ENCODE measurements at places on chromosomes 2 and 18.

- no peak for DNase-seq
Measured at GRCh38 chr2:144111437-144111836, 408.5 kb downstream of the ZEB2 start.

GRCh38 chr2:225309516-225309915, 90.0 kb upstream of the NYAP2 start:
- no peak for DNase-seq

DNA sequence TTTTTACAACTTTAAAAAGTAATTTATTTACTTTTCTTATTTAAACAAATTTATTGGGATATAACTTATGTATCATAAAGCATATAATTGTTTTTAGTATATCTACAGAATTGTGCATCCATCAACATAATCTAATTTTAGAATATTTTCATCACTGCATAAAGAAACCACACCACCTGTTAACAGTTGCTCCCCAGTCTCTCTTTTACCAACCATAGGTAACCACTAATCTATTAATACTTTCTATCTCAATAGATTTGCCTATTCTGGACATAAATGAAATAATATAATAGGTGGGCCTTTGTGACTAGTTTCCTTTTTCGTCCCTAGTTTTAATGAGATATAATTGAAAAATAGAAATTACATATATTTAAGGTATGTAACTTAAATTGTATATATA, 90.6 kb downstream of the ADAM23 start:
- DNase-seq: no peak

- DNase-seq: no peak
Measured at GRCh38 chr2:126946318-126947102, 47.8 kb downstream of the TEX51 start.

- no peak for DNase-seq
Measured at GRCh38 chr2:227464361-227464760, 7.6 kb upstream of the AGFG1 start.

- DNase-seq: no peak
Measured at GRCh38 chr2:3885629-3886628, 182.6 kb downstream of the DCDC2C start.

DNA sequence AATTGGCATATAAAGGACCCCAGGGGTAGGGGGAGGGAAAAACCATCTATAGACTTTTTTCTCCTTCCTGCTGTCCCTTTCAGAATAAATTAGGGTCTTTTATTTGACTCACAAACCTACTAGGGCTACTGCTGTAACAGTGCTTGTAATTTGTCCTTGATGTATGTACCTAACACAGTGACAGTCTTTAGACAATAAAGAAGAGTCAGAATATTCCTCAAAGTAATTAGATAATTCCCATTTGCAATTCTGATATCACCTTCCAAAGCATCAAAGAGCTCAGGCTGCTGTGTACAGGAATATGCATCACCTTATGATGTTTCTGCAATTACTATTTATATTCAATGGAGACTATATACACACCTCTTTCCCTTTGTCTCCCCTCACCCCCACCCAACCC, 161.7 kb downstream of the MREG start:
- DNase-seq: no peak

DNA sequence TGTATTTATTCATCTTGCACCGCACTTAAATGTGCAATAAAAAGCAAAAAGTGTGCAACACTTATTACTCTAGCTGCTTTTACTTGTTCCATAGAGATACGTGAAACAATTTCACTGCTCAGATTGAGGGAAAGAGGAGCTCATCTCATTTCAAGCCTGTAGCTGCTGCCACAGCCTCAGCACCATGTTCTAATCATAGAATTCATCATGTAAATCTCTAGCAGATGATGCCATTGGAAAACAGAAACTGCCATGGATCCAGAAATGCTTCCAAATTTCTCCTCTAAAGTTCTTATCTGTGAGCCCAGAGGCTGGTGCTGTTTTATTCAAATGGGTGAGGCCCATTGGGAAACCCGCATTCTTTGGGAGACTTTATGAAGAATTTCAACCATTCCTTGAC, 2.0 kb downstream of the CDC42EP3 start:
- no peak for DNase-seq

Data from midbrain (tissue), 1 donor.